ENCODE measurements at places on chromosomes 7 and 10.

- no peak for DNase-seq
Measured at GRCh38 chr10:63554657-63555056, 33.5 kb downstream of the REEP3 start.

- DNase-seq = no peak
Measured at GRCh38 chr10:82358486-82359099, 483.6 kb downstream of the NRG3 start.

GRCh38 chr10:131786756-131787605, 113.8 kb upstream of the PPP2R2D start:
- peak; percentile 11 for DNase-seq

GRCh38 chr7:22771872-22772228, 44.9 kb downstream of the IL6 start:
- no peak for DNase-seq

DNA sequence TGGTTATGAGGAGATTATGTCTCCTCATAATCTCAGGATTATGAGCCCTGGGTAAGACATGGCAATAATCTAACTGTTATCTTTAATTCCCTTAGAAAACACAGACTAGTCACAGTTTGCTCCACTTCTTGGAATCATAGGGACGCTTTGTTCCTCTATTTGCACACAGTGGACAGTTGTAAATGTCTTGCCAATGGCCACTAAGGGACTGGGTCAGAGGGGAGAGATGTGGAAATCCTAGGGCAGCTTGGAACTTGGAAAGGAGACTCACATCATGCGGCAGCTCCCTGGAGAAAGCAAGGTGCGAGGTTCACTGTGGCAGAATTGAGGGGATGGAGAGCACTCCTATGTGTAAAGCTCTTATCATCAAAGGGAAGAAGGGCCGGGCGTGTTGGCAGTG, 266.1 kb downstream of the PRPF18 start:
- DNase-seq = no peak

- DNase-seq = no peak
Measured at GRCh38 chr10:7756360-7756992, 31.3 kb downstream of the KIN start.

DNA sequence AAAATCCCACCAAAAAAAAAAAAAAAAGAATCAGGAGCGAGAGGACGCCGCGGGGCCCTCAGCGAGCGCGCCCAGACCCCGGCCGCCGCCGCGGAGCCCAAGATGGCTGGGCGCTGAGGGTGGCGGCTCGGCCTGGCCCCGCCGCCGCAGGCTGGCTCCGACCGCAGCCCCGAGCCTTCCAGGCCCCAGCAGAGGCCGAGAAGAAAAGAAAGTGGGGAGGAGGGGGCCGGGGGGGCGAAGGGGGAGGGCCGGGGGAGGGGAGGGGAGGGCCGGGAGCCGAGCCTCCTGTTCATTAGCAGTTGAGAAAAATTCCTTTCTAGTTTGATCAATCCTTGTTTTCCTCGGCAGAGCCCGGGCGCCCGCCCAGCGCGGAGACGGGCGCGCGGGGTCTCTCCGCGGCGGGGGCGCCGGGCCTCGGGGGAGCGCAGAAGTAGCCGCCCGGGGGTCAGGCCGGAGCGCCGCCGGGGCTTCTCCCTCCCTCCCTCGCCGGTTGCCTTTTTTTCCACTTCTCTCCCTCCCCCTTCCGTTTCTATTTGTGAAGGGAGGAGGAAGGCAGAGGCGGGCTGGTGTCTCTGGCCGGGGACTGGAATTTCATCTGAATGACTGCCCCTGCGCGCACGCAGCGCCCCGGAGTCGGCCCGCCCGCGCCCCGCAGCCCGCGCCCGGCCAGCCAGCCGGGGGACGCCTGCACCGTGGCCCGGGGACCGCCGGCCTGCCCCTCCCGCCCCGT, 778 bp upstream of the TRIM8 start:
- DNase-seq = peak; percentile 31

- no peak for DNase-seq
Measured at GRCh38 chr10:4742217-4742616, 83.8 kb upstream of the AKR1E2 start.

- DNase-seq = no peak
Measured at GRCh38 chr10:48805848-48806247, 121.2 kb downstream of the WDFY4 start.

GRCh38 chr10:29734962-29735627, 100.3 kb upstream of the SVIL start:
- DNase-seq = peak; percentile 30

DNA sequence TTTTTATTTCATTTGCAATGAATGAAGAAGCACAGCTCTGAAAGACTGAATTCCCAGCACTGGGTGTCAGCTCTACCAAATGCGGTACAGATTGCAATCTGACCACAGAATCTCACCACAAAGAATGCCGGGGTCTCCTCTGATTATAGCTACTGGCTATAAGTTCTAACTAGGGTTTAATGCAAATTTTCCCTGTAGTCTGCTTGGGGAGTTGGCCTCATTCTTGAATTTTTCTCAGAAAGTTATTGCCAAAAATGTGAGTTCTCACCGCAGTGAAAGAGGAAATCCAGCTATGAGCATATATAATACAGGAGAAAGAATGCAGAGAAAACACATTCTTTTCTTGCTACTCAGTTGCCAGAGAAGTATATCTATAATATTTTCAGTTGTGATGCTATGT, 1255.7 kb upstream of the LRRTM3 start:
- DNase-seq = no peak

DNA sequence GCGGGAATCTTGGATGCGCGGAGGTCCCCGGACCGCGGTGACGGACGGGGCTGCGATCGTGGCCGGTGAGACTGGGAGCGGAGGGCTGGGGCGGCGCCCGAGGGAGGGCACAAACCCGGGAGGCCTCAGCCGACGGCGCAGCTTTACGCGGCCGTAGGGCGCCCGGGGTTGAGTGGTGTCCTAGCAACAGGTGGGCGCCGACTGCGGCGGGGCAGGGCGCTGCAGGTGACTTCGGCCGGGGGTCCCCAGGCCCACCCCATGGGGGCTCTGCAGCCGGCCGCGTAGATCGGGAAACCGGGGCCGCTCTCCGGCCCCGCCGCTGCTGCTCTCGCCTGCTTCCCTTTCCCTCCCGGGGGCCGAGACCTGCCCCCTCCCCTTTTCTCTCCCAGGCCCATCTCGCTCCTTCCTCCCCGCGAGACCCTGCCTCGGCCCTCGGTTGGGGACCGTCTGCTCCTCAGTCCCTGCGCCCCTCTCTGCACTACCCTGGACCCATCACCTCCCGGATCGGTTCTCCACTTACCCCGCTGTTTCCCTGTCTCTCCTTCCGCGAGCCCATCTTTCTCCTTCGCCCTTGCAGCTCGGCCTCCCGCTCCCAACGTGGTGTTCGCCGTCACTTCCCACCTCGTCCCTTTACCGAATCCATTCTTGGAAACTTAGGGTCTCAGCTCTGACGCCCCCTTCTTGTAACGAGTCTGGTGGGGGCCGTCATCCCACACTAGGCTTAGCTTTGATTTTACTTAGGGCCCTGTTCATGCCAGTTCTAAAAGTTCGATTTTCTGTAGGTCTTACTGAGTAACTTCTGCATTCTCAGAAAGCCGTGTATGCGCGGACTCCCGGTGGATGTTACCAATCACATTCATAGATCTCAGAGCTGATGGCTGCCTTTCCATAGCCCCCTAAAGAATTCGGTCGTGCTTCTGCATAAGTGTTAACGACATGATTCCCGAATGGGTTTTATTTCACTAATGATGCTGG, 18.5 kb upstream of the ACBD5 start:
- DNase-seq = no peak

GRCh38 chr10:120835603-120836002, 15.6 kb upstream of the WDR11 start:
- no peak for DNase-seq

DNA sequence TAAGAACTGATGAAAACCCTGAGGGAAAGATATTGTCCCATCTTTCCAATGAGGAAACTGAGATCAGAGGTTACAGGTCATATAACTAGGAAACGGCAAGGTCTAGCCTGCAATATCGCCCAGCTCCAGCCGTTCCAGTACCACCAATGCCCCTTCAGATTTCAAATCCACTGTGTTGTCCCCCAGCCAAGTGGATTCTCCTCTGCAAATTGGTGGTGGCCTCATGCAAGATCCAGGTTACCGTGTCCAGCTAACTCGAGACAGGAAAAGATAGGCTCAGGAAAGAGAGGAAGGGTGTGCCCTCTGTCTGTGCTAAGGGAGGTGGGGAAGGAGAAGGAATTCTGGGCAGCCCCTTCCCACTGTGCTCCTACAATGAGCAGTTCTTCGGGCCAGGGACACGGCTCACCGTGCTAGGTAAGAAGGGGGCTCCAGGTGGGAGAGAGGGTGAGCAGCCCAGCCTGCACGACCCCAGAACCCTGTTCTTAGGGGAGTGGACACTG, 25.3 kb downstream of the PRSS2 start:
- no peak for DNase-seq

DNA sequence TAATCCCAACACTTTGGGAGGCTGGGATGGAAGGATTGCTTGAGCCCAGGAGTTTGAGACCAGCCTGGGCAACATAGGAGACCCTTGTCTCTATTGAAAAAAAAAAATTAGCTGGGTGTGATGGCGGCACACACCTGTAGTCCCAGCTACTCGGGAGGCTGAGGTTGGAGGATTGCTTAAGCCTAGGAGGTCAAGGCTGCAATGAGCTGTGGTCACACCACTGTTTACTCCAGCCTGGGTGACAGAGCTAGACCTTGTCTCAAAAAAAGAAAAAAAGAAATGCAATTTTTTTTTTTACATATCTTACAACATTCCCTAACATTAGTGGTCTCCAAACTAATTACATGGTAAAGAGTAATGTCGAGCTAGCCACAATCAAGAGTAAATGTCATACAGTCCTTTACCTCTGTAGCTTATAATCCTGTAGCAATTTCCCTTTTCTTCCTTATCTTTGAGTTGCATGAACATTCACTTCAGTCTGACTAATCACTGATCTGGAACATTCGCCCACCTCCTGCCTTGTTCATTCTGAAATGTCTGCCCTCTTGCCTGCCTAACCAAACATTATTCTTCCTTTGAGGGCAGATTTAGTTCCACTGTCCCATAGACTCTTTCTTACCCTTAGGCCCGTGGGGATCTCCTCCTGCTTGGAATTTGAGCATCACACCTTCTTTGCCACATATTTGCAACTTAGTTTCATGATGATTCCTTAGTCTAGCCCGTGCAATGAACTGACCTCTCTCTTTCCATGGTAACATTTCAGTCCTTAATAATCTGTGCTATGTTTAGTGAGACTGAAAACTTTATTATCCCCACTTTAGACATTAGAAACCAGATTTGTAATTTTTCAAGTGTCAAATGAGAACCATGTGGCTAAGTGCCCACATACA, 4.8 kb upstream of the VCL start:
- DNase-seq = no peak

- DNase-seq = no peak
Measured at GRCh38 chr10:87916515-87916914, 53.1 kb downstream of the PTEN start.

GRCh38 chr7:15558756-15559155, 3.1 kb downstream of the AGMO start:
- DNase-seq = no peak

GRCh38 chr7:24406789-24407299, 122.9 kb downstream of the NPY start:
- DNase-seq = no peak

- DNase-seq = peak; percentile 16
Measured at GRCh38 chr7:132655131-132655727, 79.0 kb upstream of the PLXNA4 start.

GRCh38 chr10:49385939-49386922, 9.7 kb downstream of the DRGX start:
- no peak for DNase-seq

DNA sequence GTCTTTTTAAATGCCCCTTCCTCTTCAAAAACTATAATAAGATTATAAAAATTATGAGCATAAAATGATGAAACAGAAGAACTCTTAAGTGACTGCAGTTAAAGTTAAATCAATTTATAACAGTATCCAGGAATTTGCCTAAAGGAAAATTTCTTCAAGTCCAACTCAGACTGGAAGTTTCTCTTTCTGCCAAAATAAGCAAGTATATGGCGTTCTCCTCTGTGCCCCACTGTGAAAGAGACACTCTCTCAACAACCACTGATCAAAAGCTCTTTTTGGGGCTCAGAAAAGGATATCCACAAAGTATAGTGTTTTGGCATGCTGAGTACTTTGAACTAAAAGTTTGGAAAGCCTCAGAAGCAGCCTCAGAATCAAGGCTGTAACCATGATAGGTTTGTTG, 139.9 kb downstream of the SKIDA1 start:
- no peak for DNase-seq

- no peak for DNase-seq
Measured at GRCh38 chr10:131267814-131268095, 43.8 kb downstream of the TCERG1L start.

DNA sequence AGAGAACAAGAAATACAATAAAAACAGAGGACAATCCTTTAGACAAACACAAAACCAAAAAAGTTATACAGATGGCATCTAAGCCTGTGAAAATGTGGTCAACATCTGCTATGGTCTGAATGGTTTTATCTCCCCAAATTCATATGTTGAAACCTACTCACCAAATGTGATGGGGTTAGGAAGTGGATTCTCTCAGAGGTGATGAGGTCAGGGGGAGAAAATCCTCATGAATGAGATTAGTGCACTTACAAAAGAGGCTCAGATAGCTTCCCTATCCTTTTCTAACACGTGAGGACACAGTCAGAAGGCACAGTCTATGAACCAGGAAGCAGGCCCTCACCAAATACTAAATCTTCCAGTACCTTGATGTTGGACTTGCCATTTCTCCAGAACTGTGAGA, 147.8 kb upstream of the GPR22 start:
- no peak for DNase-seq

Measured in activated T-cell treated with anti-CD3 and anti-CD28 coated beads for 24 hours (primary cell).